Anterior cingulate cortex (tissue), 58 donors: ENCODE measurements at places on chromosomes 2 and 18.

- DNase-seq, result peak; percentile 1
These were observed 63.7 kb downstream of the COL4A3 start for GRCh38 chr2:227228061-227228667.

DNA sequence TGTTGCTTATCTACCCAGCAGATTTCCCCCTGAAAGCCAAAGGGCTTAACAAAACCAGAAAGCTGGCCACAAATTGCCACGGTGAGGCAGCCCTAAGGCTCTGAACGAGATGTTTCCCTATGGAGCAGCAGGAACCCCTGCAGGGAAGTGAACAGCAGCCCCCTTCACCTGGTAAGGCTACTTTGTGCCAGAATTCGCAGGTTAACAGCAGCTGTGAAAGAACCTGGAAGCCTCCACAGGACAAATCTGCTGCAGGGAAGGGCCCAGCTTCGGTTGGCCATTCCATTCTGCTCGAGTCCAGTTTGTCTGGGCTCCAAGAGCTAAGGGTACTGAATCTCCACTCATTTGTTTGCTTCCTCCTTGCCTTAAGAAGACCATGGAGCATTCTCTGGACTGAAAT, 175.3 kb downstream of the PDE11A start:
- DNase-seq, result no peak

- no peak for DNase-seq
These were observed 4.8 kb downstream of the TGFBRAP1 start for GRCh38 chr2:105324732-105325131.

DNA sequence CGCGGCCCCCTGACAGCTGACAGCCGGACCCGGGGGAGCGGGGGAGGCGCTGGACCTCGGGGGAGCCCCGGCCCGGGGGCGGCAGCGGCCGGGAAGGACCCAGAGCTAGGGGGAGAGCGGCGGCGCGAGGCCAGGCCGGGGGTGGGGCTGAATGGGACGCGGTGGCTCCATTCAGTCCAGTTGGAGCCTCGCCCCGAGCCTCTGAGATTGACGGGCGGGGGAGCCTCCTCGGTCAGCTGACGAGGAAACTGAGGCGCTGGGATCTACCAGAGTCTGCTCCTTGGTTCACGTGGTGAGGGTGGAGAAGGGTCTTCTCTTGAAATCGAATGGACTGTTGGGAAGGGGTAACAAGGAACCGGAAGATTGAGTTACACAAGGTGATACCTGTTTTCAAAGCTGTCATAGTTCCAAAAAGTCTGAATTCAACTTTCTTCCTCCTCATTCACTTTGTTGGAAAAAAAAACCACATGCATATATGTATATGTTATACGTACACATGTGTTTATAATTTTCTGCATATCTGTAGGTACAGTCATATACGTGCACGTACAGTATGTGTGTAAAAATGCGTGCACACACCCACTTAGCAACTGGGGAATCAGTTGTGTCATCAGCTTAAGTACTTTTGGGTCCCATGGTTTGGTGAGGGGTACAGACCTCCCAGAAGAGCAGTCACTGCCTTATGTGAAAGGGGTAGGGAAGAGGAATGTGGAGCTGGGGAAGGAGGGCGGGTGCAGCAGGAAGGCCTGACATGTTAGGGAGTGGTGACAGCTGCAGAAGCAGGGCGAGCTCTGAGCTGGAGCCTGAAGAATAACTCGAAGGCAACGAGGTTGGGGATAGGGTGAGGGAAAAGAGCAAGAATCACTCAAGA, 628 bp downstream of the PPP1R7 start:
- peak; percentile 46 for DNase-seq

DNA sequence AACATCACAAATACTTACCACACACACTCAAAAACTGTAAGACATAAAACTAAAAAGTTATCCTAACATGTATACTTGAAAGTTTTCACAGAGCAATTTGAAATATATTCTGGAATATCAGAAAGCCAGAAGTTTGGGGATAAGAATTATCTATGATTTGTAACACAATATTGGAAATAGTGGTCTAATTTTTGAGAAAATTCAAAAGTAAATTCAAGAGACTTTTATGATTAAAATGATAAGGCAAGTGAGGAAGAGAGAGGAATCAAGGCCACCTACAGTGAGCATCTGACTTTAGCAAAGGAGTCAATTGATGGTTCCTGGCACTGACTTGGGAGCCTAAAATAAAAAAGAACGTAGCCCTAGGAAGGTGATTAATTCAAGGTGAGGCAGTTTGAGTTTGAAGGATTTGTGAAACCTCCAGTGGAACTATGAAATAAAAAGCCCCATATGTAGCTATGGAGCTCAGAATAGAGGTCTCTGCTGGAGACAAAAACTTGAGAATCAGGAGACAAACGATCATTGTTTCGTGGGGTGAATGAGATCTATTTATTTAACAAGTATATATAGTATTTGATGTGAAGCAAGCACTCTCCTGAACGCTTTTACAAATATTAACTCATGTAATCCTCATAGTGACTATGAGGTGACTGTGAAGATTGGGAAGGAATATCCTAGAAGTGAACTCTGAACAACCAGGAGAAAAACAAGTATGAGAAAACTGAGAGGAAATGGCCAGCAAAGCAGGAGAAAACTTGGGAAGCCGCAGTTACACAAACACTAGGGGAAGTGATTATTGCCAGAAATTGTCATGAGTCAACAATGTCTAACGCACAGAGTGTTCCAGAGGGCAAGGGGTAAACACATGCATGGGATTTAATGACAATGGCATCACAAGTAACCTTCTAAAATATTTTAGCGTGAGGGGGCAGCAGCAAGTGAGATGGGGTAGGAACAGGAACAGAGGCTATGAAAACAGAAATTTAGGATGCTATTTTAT, 12.8 kb downstream of the TFPI start:
- no peak for DNase-seq

GRCh38 chr2:85813982-85814801, 60.4 kb downstream of the ATOH8 start:
- peak; percentile 58 for DNase-seq

DNA sequence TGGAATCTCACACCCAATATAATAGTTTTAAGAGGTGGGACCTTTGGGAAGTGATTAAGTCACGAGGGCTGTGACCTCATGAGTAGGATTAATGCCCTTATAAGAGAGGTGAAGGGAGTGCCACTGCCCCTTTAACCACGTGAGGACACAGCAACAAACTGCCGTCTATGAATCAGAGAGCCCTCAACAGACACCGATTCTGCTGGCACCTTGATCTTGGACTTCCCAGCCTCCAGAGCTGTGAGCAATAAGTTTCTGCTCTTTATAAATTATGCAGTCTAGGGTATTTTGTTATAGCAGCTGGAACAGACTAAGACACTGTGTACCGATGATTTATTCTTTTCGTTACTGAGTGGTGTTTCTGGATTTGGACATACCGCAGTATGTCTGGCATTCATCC, 56.2 kb downstream of the RRM2 start:
- DNase-seq, result no peak

DNA sequence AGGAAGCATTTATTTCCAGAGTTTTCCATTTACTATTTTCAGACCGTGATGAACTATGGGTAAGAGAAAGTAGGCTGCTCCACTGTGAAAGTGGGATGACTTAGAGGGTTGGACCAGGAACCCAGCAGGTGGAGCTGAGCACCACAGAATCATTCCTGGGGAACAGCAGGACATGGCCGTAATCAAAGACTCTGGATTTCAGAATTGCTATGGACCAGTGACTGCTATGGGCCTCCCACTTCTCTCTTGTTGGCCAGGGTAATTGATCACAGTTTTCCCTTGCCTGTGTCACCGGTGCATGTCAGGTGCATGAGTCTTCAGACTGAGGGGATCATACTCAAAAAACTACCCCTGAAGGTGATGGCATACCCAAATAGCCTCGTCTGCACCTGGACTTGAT, 90.6 kb upstream of the GPC1 start:
- DNase-seq, result no peak

- no peak for DNase-seq
These were observed 627.0 kb upstream of the SYT4 start for GRCh38 chr18:43904209-43904837.

GRCh38 chr2:31232586-31232985, 1.4 kb upstream of the EHD3 start:
- no peak for DNase-seq
